Activated CD4-positive, alpha-beta T cell treated with anti-CD3 and anti-CD28 coated beads for 36 hours (primary cell): ENCODE measurements at places on chromosomes 2 and 18. TPM values are rescaled to one million over a fixed set of nuclear protein-coding genes. Genes with fewer than 3 reads are reported as not detected.

- no peak for DNase-seq
Measured at GRCh38 chr2:224308272-224308911, 93.5 kb downstream of the FAM124B start.

The FSHR gene
- total RNA-seq: not detected

DNA sequence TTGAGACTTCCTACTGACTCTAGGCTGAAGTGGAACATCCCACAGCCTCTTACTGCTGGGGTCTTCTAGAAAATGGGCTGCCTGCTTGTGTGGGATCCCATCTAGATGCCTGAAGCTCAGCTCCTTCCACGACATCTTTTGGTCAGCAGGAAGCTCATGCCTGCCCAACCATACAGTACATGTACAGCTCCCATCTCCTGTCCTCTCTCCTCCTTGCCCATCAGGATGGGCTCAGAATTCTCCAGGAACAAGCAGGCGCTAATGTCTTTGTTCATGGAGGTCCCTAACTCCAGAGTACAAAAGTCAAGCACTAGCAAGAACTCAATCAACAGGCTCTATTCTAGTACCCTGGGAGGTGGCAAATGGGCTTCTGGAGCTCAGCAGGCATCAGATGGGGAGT, 31.7 kb upstream of the GPR17 start:
- no peak for DNase-seq

DNA sequence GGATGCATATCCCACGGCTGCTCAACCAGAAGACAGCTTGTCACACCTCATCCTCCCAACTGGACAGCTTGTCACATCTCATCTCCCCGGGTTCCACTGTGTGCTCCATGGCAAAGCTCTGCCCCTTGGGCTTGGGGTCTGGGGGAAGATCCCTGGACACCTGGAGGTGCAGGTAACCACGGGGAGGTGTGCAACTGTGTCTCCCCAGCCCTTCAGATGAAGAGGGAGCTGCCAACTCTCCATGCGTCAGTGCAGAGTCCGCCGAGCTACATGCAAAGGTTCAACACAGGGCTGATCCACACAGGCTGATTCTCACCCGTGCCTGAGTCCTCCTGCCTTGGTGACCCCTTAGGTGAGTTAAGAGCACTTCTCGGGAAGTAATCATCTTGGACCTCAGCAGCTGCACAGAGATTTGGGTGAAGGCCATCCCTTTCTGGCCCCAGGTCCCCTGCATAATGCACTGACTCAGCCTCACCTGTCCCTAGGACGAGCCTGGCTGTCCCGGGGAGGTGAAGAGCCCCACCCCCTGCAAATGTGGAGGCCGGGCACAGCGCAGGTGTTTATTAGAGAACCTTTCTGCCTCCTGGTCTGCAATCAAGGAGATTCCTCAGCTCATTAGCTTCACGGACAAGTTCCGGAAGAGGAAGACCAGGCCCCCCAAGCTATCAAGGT, 157.9 kb downstream of the PXDN start:
- no peak for DNase-seq
